ENCODE measurements at places on chromosomes 16 and 17.

- DNase-seq = no peak
Observed at GRCh38 chr16:86566601-86566965, at the start of gene FOXC2. FOXC2 (plus strand) TSS chr16:86566829; CDS start chr16:86567336, 507 bp downstream.

DNA sequence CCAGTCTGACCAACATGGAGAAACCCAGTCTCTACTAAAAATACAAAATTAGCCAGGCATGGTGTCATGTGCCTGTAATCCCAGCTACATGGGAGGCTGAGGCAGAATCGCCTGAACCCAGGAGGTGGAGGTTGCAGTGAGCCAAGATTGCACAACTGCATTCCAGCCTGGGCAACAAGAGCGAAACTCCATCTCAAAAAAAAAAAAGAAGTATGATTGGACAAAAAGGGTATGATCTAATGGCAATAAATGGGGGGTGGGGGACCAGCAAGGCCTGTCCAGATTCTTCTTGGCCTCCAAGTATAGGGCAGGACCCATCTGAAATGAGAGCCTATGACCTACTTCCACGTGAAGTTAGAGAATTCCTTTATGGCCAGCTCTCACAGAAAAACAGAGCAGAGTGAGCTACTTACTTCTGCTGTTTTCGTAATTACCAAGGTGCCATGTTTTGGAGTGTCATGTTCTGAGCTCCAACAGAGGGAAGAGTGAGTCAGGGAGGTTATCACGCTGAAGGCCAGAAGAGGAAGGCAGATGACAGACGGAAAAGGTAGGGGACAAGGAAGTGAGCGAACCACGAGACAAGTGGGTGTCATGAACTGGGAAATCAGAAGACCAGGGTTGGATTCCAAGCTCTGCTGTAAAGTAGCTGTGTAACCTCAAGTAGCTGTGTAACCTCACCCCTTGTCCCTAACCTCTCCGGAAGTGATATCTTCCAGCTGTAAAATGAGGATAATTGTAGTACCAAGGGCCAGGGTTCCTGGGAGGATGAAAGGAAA, 3.6 kb upstream of the ZMYND15 start:
- DNase-seq = no peak

DNA sequence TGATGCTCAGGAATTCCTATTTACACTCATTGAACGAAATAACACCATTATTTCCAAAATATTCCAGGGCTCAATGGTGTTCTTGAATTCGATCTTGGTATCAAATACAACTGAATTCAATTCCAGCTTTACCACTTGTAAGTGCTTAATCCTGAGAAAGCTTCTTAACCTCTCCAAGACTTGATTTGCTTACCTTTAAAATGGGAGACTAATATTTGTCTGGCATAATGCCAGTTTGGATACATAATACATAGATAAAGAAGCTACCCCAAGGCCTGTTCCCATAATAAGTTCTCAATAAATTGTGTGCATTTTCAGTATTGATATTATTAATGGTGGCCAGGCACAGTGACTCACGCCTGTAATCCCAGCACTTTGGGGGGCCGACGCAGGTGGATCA, 368.9 kb upstream of the MAF start:
- no peak for DNase-seq

DNA sequence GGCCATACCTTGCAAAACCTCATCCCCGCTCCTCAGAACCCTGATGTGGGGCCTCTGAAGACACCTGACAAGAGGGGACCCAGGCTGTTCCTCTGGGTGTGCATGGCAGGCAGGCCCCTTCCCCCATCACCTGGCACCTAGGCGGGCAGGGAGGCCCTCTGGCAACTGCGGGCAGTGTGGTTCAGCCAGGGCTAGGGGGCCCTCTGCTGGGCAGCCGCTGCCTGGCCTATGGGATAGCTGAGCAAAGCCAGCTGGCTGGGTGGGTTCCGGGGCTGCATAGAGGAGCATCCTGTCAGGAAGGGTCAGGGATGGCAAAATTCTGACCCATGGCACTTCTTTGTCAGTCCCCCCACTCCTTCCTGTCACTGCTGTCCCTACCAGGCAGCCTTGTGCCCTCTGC, 228.7 kb upstream of the ASIC2 start:
- no peak for DNase-seq

GRCh38 chr16:82083710-82084353, 48.8 kb downstream of the HSD17B2 start:
- DNase-seq = no peak

GRCh38 chr17:60639019-60639330, 38.7 kb upstream of the BCAS3 start:
- DNase-seq = no peak

DNA sequence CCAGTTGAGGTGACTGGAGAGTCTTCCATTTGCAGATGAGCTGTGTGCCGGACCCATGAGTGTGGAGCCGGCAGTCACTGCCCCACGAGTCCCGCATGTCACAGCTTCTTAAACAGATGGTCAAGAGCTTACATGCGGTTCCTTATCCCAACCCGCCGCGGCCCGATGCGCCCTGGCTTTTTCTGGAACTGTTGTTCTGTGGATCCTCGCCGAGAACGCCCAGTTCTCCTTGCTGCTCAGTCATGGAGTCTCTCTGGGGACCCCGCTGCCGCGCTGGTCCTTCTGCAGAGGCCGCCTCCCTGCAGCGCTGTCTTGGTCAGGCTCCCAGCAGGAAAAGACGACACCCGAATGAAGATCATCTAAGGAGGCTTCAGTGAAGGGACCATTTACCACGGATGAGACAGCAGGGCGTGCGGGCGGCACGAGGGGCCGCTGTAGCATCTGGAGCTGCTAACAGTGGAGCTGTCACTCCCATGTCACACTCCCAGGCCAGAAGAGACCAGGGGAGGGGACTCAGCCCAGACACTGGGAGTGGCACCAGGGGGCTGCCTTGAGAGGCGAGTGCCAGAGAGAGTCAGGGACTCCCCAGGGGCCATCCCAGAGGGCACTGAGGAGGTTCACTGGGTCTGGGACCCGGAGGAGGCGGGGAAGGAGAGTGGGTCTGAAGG, 10.8 kb upstream of the LGALS3BP start:
- no peak for DNase-seq

All from NCI-H1417 (cell line).